ENCODE measurements at places on chromosomes 16 and 17.

DNA sequence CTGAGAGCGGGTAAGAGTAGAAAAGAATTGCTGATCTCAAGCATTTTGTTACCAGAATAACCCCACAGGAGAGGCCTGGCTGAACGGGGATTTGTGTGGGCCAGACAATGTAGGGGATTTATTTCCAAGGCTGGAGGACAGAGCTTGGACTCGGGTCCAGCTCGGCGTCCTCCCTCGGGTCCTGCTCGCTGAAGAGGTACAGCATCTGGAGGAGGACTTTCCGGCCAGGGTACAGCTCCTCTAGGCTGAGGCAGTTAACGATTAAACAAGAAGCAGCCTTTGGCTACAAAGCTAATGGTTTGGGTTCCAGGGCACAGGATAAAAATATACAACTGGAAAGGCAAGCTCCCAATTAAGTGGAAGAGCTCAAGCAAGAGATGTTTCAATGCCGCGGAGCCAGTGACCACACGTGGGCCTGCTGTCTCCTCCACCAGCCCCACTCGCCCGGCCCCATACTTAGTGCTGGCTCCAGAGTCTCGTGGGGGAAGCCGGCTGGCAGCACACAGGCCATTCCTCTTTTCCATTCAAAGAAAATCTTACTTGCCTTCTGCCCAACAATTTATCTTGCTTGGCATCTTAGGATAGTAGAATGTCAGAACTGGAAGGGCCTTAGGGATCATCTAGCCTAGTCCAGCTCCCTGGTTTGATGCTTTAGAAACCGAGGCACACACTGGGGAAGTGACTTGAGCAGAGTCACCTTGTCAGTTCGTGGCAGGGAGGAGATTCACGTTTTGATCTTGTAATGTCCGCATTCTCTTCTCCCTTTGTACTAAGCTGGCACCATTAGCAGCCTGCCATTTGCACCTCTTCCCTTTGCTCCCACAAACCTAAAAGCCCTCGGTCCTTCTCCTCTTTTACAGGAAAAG, 85.9 kb upstream of the TBX2 start:
- no peak for DNase-seq

DNA sequence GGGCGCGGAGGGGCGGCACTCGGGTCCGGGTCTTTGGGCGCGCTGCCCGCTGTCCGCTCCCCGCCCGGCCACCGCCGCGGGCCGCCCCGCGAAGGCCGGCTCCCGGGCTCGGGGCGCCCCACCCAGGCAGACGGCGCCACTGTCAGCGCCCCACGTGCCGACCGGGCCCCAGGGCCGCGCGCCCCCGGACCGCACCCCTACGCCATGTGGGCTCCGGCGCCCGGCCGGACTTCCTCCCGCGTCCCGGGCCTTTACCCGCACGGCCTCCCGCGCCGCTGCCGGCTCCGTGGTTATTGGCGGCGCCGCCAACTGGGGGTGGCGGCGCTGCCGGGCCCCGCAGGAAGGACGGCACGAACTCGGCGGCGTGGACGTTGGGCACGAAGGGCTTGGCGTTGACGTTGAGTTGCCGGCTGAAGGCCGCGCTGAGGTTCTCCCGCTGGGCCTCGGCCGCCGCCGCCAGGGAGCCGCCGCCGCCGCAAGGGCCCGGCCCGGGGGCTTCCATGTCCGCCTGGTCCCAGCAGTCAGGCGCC, 577 bp downstream of the GSPT1 start:
- DNase-seq: peak; percentile 16

- DNase-seq: no peak
Observed at GRCh38 chr16:13109171-13109570, 207.8 kb downstream of the SHISA9 start.

- no peak for DNase-seq
Observed at GRCh38 chr17:50952889-50953288, 86.7 kb upstream of the TOB1 start.

DNA sequence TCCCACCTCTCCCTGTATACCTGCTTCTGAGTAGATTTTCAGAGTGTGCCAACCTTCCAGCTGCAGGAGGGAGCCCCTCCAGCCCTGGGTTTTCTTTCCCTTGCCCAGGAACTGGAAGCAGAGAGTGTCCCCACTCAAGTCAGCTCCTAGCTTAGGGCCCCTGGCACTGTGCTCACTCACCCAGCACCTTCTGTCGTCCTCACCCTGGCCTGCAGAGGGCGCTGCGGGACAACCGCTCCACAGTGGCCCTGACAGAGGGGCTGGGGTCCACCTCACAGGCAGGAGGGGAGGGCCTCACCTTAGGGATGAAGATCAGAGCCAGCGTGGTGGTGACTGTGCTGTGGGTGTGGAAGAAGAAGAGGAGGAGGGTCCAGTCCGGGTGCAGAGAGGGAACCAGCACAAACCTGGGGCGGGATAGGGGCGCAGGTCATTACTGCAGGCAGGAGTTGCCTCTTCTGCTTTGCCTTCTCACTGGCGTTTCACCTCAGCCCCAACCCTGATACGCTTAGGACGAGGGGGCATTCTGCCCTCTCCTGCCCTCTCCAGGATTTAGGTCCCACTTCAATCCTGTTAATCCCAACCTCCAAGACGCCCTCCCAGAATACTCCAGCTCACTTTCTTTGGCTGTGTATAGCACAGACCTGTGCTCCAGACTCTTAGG, 10.0 kb downstream of the GPR179 start:
- DNase-seq: no peak

DNA sequence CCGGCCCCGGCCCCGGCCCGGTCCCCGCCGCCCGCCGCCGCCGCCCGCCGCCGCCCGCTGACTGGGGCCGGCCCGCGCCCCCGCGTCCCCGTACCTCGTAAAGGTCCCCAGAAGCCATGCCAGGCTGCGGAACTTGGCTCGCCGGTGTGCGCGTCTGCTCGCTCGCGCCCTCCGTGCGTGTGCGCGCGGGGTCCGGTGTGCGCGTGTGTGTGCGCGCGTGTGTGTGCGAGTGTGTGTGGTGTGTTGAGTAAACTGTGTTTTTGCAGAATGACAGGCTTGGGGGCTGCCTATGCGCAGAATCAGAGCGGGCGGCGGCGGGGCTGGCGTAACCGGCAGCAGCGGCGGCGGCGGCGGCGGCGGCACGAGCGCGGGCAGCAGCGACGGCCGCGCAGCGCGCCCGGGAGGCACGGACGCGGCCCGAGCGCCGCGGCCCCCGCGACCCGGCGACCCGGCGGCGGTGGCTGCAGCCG, 307 bp downstream of the CDYL2 start:
- DNase-seq: peak; percentile 40

- DNase-seq: no peak
Observed at GRCh38 chr16:66382966-66383299, 16.4 kb downstream of the CDH5 start.

DNA sequence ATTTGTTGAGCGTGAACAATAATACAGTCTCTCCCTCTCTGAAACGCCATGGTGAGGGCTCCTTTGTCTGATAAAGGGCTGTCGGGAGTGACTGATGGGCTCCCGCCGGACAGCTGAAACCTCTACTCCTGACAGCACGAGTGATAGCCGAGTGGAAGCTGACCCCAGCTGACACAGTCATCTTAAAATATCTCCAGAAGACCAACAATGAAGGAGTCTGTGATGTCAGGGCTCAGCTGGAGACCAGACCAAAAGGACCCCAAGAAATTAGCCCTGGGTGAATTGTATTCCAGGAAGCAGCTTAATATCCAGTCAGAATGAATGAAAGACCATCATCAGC, 22.4 kb downstream of the CCDC182 start:
- no peak for DNase-seq

DNA sequence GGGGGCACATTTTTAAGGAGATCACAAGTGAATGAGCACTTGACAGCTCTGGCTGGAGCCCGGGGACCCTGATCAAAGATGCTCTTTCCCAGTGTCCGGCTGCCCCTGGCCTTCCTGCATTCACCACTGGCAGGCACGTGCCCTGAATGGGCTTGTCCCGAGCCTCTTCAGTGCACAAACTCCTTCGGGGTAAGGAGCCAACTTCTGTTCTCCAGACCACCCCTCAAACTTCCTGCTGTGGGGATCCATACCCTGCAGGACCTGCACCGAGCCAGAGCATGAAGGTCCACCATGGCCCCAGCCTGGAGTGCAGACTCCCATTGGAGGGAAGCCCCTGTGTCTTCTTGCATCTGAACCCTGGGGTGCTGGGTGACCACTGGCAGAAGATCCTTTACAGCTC, 9.8 kb upstream of the SLC12A3 start:
- no peak for DNase-seq

GRCh38 chr17:34647511-34647910, 68.1 kb downstream of the TMEM132E start:
- DNase-seq: no peak

GRCh38 chr17:76492123-76492988, 8.9 kb downstream of the RHBDF2 start:
- no peak for DNase-seq

DNA sequence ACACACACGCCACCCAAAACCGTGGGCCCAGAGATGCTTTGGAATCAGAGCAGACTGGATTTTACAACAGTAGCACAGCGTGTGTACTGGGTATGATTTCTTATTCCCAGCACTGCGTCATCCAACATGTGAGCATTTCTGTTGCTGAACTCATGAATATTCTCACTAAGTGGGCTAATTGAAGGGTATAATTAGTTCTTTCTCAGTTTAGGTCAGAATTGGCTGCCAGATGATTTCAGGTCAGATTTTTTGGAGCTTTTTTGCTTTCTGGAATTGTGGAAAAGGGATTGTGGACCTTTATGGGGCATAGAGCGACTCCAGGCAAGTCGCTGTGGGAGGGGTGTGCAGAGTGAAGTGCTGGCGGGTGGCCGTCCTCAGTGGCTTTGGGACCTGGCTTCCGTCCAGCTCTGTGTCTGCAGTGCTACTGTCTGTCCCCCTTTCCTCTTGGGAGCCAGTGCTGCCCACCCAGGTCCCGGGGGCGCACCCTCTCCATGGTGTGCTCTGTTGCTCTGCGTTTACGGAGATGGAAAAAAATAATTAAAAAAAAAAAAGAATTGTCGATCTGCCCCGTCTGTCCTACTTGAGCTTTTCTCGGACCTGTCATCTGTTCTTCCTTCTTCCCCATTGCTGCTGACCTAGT, 25.0 kb downstream of the FOXK2 start:
- no peak for DNase-seq

DNA sequence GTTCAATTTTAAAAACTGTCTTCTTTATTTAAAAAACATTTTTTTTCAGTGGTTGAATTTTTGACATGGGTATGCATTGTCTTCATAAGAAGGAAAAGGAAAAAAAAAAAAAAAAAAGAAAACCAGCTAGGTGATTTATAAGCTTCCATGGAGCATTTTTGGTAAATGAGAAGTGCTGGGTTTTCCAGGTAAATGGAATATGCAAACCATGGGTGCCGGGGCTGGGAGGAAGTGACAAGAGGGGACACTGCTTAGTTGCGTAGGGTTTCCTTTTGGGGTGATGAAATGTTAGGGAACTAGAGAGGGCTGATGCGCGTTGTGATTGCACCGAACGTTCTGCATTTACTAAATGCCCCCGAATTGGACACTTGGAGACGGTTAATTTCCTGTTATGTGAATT, 217.4 kb upstream of the FOXF1 start:
- no peak for DNase-seq

DNA sequence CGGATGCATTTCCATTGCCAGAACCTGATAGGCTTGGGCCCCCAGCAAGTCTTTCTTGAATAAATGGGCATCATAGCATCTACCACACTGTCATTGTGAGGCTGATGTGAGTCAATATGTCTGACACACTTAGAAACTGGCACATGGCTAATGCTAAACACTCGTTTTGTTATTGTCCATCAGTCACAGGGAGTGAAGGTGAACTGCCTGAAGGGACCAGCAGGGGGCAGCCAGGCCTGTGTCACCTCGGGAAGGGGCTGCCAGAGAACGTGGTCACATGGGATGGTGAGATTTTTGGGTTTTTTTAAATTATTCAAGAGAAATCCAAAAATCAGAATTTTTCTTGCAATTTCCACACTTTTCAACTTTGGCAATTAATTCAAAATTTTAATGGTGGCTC, 831 bp upstream of the RCVRN start:
- no peak for DNase-seq

DNA sequence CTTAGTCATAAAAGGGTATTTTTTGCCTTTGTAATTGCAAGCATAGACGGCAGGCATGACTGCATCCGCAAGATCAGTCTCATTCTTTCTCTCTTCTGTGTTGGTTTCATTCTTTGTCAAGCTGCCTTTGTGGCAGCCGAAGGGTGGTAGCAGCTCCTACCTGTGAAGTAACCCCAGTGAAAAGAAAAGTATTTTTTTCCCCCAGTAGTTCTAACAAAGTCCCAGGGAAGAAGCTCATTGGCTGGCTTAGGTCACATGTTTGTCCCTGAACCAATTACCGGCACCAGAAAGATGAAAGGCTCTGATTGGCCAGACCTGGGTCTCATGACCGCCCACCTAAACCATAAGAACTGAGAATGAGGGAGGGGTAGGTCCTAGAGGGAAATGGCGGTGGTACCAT, 110.7 kb downstream of the RAP1GAP2 start:
- no peak for DNase-seq

DNA sequence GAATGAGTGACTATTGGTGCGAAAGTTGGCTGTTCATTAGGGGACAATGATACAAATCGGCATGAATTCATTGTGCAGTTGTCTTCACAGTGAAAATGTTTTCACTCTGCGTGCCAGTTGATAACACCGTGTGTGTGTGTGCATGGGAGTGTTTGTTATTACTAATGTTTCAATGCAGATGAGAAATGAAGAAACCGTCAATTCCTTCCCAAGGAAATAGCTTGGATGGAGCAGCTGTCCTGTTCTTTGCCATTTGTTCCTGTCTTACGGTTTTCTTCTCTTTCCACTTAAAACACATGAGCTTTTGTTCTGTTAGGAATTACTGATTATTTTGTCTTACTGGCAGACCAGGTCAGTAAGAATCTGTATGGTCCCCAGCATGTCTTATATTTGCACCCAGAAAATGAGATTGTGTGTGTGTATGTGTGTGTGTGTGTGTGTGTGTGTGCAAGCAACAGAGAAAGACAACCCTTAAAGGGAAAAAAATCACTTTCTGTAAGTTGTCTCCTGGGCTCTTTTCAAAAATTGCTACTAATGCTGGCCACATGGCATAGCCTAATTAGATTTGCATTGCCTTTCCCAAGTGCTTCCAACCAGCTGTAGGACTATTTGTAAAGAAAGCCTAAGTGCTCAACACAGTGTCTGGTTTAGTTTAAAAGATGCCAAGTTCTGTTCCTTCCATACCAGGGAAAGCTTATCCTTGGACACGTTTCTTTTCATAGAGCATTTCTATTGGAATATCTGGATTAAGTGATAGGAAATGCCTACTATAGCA, 23.8 kb downstream of the SHISA9 start:
- no peak for DNase-seq

- no peak for DNase-seq
Observed at GRCh38 chr16:72815348-72816318, 232.3 kb downstream of the ZFHX3 start.

- no peak for DNase-seq
Observed at GRCh38 chr17:50049636-50050035, 6.3 kb upstream of the ITGA3 start.

All from memory B cell (primary cell).